Thyroid gland (tissue), 4 donors: ENCODE measurements at places on chromosomes 1 and 21.

DNA sequence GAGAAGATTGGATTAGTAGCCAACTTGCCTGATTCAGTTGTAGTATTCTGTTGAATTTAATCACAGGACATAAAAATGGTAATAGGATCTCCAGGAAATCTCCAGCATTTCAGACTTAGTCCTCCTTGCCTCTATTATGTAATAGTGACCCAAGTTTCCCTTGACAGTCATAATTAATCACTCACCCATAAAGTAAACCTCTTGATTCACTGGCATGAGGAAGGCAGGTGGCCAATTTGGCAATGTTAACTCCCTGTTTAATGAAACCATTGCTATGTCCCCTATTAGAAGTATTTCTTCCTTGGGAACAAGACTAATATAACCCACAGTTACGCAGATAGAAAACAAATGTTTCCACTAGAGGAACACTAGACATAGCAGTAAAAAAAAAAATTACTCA lies 604.8 kb upstream of the CXADR start:
- H3K27me3 ChIP-seq: no peaks in the 10 kb centered on the region
- H3K36me3 ChIP-seq: no peaks in the 10 kb centered on the region
- peak; percentile 76 for DNase-seq

- H3K27me3 ChIP-seq: no peaks in the 10 kb centered on the region
- DNase-seq: peak; percentile 16
- peak overlapping the region; percentile 29 for H3K4me3 ChIP-seq
- H3K27ac ChIP-seq: peak overlapping the region; percentile 31
- peaks cover under 1% of the 10 kb centered on the region for H3K36me3 ChIP-seq
These were observed 5.9 kb downstream of the LMO4 start for GRCh38 chr1:87334351-87335174.

GRCh38 chr1:9573723-9574122 lies 15.0 kb upstream of the TMEM201 start:
- H3K27ac ChIP-seq: no peak overlapping the region
- peaks cover 15% of the 10 kb centered on the region for H3K36me3 ChIP-seq
- no peaks in the 10 kb centered on the region for H3K4me1 ChIP-seq
- DNase-seq: no peak

- DNase-seq: no peak
- no peak overlapping the region for H3K4me3 ChIP-seq
- H3K36me3 ChIP-seq: no peaks in the 10 kb centered on the region
- no peaks in the 10 kb centered on the region for H3K27me3 ChIP-seq
- H3K4me1 ChIP-seq: peaks cover 8% of the 10 kb centered on the region
These were observed 121.9 kb downstream of the KCNK1 start for GRCh38 chr1:233735847-233736246.

DNA sequence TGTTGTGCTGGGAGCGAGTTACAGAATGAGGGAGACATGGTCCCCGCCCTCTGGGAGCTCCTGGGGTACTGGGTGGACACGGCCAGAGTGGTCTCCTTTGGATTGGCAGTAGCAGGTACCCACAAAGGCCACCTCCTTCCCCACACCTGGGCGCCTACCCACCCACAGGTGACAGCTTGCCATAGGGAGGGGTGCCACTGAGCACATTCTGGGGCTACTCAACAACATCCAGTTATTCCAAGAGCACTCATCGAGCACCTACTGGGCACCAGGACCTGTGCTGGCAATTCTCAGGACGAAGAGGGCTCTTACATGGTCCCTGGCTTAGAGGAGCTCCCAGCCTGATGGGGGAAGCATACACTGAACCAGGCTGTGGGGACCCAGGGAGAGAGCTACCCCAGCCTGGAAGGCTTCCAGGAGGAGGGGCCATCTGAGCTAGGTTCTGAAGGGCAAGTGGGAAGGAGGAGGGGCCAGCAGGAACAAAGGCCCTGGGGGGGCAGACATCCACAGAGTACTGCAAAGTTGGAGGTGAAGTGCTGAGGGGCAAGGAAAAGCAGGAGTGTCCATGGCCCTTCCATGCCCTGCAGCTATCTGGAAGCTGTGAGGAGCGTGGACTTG lies 22.0 kb downstream of the MRPL37 start:
- peak; percentile 20 for DNase-seq
- H3K4me3 ChIP-seq: no peak overlapping the region
- H3K36me3 ChIP-seq: peaks cover 17% of the 10 kb centered on the region
- H3K4me1 ChIP-seq: peaks cover 21% of the 10 kb centered on the region
- no peaks in the 10 kb centered on the region for H3K27me3 ChIP-seq
- H3K27ac ChIP-seq: no peak overlapping the region

GRCh38 chr1:169914531-169914930 lies 20.8 kb upstream of the SCYL3 start:
- no peak overlapping the region for H3K4me3 ChIP-seq
- H3K27me3 ChIP-seq: no peaks in the 10 kb centered on the region
- no peaks in the 10 kb centered on the region for H3K4me1 ChIP-seq
- no peak for DNase-seq
- H3K27ac ChIP-seq: no peak overlapping the region
- no peaks in the 10 kb centered on the region for H3K36me3 ChIP-seq
